Sigmoid colon (tissue), 7 donors: ENCODE measurements at places on chromosomes 16 and 17. TPM values are rescaled to one million over a fixed set of nuclear protein-coding genes. Genes with fewer than 3 reads are reported as not detected.
A peak's percentile ranks its signal among the peaks of the same experiment; 100 is the strongest.

Gene LGALS3BP
- 134 TPM for total RNA-seq

Gene USP7
- 80.8 TPM for total RNA-seq

Gene ACAP1
- total RNA-seq: 1.1 TPM

- no peak for DNase-seq
These were observed 39.9 kb downstream of the USP32 start for GRCh38 chr17:60352071-60352470.

GRCh38 chr17:45090711-45091110 lies 29.6 kb downstream of the NMT1 start:
- no peak for DNase-seq

DNA sequence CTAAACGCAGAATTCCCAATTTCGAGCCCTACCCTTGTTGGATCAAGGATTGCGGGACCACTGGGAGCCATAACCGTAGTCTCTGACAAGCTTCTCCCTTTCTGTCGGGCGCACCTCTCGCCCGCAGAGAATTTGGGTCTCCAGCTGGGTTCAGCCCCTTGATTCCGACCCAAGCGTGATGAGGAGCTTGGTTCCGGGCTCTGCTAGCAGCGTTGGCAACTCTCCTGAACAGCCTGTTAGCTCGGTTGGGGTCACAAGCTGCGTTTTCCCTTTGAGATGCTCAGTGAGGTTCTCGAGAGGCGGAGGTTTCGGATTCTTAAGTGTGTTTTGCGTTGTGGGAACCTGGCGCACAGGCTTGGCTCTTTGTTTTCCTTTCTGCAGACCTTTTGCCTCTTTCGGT lies 655 bp downstream of the ATXN1L start:
- peak; percentile 66 for DNase-seq

Gene WIPF2
- total RNA-seq: 10.2 TPM

GRCh38 chr17:58300336-58300735 lies 19.6 kb upstream of the MPO start:
- DNase-seq: peak; percentile 2

DNA sequence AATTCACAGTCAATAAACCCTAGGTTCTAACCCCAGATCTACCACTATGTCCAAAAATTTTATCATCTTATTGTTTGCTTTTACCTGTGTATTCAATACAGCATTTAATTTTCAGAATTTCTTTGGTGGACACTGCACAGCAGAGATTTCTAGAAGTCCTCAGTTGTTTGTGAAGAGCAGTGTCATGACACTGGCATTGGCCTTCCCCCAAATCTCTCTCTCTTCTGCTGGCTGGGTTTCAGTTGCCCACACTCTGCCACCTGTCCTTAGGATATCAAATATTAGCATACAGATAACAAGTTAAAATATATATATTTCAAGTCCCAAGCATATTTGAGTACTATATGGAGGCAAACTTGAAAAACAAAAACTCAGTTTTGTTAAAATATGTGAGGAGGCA lies 2.0 kb upstream of the THUMPD1 start:
- no peak for DNase-seq

Gene ABCC6
- total RNA-seq: 1.7 TPM

- no peak for DNase-seq
These were observed 35.8 kb upstream of the NF1 start for GRCh38 chr17:31058976-31059375.

Gene TMEM100
- total RNA-seq: 13.6 TPM

DNA sequence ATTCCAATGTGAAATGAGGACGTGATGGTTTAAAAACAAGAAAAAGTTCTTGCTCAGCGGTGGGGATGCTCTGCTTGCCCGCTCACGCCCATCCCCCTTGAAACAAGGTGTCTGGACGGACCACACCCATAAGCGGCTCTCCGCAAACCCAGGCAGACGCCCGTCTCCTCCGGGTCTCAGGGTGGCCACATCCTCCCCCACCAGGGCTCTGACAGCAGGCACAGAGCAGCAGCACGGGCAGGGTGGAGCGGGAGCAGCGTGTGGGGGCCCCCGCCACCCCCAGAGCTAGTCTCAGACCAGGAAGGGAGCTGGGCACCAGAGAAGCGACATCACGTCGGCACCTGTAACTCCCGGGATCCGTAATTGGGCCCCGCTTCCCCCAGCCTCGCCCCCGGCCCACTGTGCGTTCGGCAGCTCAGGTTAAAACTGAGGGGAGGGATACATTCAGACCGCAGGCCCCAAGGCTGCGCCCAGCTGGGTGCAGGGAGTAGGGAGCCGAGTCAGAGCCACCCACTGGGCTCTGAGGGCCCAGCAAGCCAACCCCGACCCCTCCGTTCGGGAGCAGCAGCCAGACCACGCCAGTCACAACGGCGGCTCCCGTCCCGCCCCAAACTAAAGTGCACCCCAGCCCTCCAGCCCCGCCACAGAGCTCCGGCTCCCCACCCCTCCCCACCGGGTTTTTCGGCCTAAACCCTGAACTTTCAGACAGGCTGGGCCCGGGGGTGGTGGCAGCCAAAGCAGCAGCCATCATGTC lies 22.0 kb downstream of the CLUH start:
- DNase-seq: peak; percentile 64

GRCh38 chr17:2854143-2855055 lies 58.2 kb downstream of the RAP1GAP2 start:
- DNase-seq: no peak

DNA sequence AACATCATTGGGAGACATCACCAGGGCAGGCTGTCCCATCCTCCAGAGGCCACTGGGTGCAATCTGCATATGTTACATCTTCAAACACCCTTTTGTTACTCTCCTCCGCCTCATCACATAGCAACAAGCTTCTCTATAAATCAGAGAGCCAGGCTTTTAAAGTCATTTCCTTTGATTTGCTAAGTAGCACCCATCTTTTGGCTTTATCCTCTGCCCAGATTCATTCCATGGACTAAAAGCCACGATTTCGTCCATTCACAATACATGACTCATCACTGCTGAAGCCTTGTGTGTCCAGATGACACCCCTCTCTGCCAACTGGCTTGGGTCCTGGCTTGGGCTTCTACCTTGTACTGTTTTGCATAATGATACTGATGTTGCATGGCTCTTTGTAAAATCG lies 2.0 kb upstream of the KRT38 start:
- DNase-seq: no peak

DNA sequence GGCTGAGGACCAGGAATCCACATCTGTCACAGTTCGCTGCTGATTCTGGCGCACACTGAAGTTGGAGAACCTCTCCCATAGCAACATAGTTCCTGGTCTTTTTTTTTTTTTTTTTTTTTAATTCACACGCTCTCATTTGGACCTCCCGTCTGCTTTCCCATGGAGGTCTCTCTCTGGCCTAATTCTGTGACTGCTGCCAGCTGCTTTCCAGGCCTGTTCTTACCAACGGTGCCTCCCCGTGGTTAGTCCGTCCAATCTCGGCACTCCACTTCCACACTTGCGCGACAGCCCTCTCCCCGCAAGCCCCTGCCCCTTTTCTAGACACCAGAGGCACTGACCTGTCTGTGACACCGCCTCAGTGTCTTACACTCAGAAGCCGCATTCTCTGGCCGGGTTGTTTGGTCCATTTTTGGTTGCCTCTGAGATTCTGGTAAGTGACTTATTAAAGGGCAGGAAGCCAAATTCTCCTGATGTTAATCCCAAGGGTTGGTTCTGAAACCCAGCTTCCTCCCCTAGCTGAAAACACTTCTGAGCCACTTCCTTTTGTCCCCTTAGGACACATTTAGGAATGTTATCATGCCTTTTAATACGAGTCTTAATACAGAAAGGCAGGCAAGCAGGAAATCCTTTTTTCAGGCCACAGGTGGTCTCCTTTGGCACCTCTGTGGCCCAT lies 1.1 kb upstream of the AKTIP start:
- DNase-seq: peak; percentile 81

DNA sequence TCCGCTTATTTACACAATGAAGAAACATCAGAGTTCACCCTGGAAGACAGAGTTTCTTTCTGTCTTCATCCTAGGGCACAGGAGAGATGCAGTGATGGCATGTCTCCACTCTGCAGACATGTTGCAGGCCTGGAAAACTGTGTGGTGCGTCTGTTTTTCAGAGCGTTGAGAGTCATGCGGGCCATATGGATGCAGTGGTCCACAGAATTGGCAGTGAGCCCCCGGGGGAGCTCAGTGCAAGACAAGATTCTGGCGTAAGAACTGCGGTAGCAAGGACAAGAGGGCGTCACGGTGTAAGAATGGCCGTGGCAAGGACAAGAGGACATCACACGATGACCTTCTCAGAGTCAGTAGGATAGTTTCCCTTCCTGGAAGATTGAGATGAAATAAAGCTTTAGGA lies 654.0 kb downstream of the MAF start:
- DNase-seq: no peak

Gene PITPNM3
- 8.2 TPM for total RNA-seq

- no peak for DNase-seq
These were observed 22.8 kb downstream of the TEX2 start for GRCh38 chr17:64240261-64240740.

DNA sequence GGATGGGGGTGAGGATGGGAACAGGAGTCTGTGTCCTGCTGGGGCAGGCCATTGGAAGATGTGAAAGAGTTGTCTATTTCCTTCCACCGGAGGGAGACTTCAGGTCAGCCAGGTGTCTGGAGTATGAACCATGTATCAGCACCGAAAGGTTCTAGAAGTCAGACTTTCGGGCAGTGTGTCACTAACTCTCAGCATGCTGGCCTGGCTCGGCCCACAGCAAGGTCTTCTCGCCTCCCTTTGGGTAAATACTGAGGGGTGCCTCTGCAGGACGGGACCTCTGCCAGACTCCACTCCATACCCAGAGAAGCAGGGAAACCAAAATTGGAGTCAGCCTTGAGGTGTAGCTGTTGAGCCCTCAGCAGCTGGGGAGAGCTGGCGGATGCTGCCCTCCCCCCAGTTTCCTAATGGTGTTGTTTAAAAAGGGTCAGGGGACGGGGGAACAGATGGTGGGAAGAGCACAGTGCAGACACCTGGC lies 507 bp downstream of the CIITA start:
- DNase-seq: no peak

- no peak for DNase-seq
These were observed 469.1 kb downstream of the GRIN2A start for GRCh38 chr16:9713156-9713555.

DNA sequence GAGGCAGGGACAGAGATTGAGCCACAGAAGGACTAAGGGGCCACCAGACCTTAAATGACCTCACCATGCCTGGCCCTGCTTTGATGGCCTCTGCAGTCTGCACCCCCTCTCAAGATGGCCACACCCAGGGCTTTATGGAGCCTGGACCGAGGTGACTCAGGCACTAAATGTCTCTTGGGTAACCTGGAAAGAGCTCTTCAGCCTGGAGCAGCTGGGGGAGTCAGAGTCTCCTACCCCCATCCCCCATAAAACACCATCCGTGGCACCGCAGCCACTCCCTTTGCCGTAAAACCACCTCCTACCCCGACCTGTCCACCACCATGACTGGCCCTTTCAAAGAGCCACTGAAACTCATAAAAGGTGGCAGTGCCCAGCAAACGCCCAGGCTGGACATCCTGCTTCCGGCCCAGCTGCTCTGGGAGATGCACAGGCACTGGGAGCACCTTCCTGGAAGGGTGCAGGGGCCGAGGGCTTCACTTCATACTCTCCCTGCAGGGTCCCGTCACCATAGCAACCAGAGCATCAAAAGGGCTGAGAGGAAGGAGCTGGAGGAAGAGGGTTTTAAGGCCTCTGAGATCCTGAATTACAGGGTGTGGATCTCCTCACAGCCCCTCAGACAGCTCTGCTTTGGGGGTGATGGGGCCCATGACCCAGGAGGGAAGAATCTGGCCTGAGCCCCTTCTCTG lies 22.3 kb downstream of the FOXN1 start:
- no peak for DNase-seq

- peak; percentile 29 for DNase-seq
These were observed 2.6 kb downstream of the GTF3C1 start for GRCh38 chr16:27547134-27547533.

GRCh38 chr17:57940653-57941329 lies 14.4 kb downstream of the CUEDC1 start:
- peak; percentile 92 for DNase-seq

- DNase-seq: peak; percentile 81
These were observed 737 bp downstream of the NUDT16L1 start for GRCh38 chr16:4693956-4694641.

- no peak for DNase-seq
These were observed 64.5 kb downstream of the RAI1 start for GRCh38 chr17:17745476-17746455.

DNA sequence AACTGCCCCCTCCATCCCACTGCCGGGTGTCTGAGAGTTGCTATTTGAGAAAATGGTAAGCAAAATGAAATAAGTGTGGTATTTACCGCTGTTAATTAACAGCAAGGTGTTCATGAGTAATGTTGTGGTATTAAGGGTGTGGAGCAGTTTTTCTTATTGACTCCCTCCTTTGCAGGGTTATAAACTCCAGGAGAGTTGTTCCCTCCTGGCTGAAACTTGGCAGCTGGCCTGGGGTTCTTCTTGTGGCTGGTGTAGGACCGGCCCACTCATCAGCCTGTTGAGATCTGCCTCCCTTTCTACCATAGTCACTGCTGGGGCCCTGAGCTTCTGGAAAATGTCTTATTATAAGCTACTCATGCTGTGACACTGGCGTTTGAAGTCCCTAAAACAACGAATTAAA lies 128.6 kb downstream of the SOX9 start:
- no peak for DNase-seq

Gene KRT16
- total RNA-seq: not detected

DNA sequence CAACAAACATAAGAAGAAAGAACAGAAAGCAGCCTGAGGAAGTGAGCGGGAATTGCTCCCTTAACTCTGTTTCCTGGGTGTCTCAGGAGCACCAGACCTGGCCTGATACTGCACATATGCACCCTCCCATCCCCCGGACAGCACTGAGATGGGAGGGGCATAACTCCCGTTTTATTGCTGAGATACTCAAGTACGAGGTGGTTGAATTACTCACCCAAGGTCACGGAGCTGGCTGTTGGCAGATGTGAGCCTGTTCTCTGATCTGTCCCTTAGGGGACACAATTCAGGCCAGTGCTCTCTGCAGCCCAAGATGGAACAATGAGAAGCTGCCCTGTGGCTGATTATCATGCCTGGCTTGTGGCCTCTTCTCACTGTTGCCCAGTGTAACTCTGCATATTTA lies 9.1 kb upstream of the MED9 start:
- DNase-seq: no peak

- DNase-seq: peak; percentile 24
These were observed 45.7 kb downstream of the TMEM186 start for GRCh38 chr16:8751481-8752311.

- DNase-seq: peak; percentile 53
These were observed 49.4 kb downstream of the BEAN1 start for GRCh38 chr16:66476328-66477027.

Gene MRPS34
- 61.5 TPM for total RNA-seq

Gene KRT28
- not detected for total RNA-seq

- no peak for DNase-seq
These were observed 1.6 kb downstream of the TMC8 start for GRCh38 chr17:78132084-78132676.

Gene SLC35G6
- not detected for total RNA-seq

Gene HOXB13
- 0.36 TPM for total RNA-seq

Gene KRTAP1-5
- not detected for total RNA-seq

Gene SLC52A1
- not detected for total RNA-seq

Gene ST6GALNAC2
- total RNA-seq: 4.1 TPM

Gene CPHXL2
- total RNA-seq: not detected

Gene BCKDK
- total RNA-seq: 33.2 TPM

Gene RIPOR1
- total RNA-seq: 36.0 TPM

GRCh38 chr16:510066-510825 lies 17.3 kb upstream of the CAPN15 start:
- no peak for DNase-seq

GRCh38 chr16:58016840-58017446 lies 8.6 kb upstream of the MMP15 start:
- no peak for DNase-seq
